ENCODE measurements at places on chromosomes 16 and 17.

- no peak for DNase-seq
Observed at GRCh38 chr16:30620169-30620568, 10.0 kb upstream of the ZNF689 start.

GRCh38 chr16:52492789-52493357 lies 54.1 kb downstream of the TOX3 start:
- no peak for DNase-seq

DNA sequence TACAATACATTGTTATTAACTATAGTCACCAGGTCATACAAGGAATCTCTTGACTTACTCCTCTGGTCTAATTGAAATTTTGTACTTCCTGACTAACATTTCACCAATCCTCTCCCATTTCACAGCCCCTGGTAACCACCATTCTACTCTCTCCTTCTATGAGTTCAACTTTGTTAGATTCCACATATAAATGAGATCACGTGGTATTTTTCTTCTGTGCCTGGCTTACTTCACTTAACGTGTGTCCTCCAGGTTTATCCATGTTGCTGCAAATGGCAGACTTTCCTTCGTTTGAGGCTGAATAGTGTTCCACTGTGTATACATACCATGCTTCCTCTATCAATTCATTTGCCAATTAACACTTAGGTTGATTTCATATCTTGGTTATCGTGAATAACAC lies 128.5 kb downstream of the CHD9NB start:
- no peak for DNase-seq

- no peak for DNase-seq
Observed at GRCh38 chr17:49067163-49067562, 65.4 kb upstream of the B4GALNT2 start.

DNA sequence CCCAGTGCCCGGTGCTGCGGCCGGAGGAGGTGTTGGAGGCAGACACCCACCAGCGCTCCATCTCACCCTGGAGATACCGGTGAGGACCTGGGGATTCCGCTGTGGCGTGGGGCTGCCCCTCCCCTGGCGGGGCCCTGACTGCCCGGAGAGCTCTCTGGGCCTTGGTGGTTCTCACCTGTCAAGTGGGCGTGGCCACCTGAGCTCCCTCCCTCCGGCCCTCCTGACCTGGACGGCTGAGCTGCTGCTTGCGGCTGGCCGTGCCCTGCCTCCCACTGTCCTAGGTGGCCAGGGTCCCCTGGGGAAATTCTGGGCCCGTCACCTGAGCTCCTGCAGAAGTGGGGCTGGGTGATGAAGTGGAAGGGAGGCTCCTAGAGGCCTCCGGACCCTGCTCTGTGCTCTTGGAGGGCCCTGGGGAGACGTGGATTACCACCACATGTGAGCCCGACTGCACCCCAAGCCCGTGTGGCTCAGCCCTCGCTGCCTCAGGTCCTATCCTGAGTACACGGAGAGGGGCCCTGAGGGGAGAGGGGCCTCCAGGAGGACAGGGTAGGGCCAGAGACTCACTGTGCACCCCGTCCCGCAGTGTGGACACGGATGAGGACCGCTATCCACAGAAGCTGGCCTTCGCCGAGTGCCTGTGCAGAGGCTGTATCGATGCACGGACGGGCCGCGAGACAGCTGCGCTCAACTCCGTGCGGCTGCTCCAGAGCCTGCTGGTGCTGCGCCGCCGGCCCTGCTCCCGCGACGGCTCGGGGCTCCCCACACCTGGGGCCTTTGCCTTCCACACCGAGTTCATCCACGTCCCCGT lies 1.1 kb downstream of the IL17C start:
- DNase-seq = no peak

DNA sequence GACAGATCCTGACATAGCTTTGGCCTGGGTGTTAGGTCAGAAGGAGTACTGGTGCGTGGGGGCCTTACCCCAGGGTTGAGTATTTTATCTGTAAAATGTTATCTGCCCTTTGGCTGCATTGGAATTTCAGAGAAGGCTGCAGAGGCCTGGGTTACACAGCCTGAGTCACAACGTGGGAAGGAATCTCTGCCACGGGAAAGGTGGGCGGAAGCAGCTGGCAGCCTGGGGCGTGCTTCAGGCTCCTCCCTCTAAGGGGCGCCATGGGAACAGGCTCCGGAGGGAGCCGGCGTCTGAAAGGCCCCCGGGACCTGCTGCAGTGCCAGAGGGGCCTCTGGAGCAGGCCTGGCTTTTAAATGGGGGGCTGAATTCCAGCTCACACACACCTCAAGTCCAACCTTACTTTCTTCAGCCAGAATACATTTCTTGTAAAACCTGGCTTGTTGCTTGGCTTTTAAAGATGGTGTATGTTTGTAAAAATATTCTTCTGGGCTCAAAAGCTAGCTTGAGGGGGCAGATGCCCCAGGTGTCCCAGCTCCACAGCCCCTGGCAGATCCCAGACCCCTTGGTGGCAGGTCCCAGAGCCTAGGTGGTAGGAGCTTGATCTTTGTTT lies 142.2 kb downstream of the RAB11FIP4 start:
- no peak for DNase-seq

DNA sequence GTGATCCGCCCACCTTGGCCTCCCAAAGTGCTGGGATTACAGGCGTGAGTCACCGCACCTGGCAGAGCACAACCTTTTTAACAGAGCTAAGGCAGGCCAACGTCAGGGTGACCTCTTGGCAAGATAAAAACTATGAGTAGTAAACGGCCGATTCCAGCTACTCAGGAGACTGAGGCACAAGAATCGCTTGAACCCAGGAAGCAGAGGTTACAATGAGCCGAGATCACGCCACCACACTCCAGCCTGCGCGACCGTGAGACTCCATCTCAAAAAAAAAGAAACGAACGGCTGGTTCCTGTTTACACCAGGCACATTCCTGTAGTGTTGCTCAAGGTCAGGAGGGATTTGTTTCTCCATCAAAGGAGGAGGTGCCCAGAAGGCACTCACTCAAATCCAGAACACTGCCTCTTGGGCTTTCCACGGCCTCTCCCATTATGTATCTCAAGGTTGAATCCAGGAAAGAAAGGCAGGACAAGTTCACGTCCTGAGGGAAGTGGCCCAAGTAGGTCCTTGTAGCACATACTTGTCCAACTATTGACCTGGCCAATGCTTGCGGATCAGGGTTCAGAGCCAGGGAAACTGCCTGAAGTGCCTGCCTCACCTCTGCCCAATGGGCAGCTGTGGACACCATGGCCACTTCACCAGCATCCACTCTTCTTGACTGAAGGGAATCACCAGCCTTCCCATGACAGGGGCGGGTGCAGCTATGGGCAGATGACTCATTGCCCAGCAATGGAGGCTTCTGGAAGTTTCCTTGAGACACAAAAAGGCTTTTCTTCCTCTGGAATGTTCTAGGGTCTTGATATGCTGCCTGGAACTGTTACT lies 13.5 kb downstream of the KNOP1 start:
- DNase-seq = no peak

DNA sequence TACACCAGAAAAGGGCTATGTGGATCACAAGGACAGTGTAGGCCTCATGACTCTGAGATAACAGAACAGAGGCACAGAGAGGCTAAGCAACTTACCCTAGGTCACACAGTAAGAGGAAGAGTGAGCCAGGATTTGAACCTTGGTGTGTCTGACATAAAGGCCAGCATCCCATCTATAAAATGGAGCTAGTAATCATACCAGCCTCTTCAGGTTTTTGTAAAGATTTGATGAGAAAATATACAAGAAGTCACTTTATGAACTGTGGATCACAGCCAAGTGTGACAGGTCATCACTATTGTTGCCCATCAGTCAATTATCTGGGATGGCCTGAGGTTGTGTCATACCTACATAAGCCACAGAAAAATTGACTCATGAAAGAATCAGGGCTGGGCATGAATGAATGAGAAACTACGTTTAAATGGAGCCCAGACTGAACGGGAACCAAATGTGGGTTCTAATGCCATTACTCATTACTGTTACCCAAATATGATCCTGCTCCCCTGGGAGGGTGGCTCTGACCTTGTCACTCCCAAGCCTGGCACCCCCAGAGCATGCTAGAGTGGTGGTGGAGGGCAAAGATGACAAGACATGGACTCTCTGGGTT lies 21.0 kb downstream of the FBXO39 start:
- no peak for DNase-seq

GRCh38 chr17:65918916-65919315 lies 273.0 kb downstream of the CEP112 start:
- no peak for DNase-seq

GRCh38 chr16:50208460-50208931 lies 55.4 kb downstream of the TENT4B start:
- DNase-seq = no peak

GRCh38 chr17:65553646-65554552 lies 7.5 kb downstream of the AXIN2 start:
- DNase-seq = no peak

GRCh38 chr17:30378241-30378824 lies 394 bp upstream of the CPD start:
- no peak for DNase-seq

- no peak for DNase-seq
Observed at GRCh38 chr17:13759518-13760335, 158.0 kb upstream of the HS3ST3A1 start.

DNA sequence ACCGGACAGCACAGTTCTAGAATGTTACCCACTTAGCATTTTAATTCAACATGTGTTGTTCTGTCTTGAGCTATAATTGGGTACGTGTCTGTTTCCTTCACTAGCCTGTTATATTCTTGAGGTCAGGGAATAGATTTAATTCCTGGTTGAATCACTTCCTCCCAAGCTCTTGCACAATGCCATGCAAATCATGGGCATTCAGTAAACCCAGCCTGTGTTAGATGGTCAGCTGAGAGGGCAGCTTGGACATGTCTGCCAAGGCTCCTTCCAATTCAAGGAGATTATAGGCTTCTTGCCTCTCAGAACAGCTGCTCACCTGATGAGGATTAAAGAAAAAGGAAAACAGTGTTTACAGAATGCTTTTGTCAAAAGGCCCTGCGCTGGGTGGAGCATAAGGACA lies 12.6 kb downstream of the C1QTNF1 start:
- DNase-seq = no peak

DNA sequence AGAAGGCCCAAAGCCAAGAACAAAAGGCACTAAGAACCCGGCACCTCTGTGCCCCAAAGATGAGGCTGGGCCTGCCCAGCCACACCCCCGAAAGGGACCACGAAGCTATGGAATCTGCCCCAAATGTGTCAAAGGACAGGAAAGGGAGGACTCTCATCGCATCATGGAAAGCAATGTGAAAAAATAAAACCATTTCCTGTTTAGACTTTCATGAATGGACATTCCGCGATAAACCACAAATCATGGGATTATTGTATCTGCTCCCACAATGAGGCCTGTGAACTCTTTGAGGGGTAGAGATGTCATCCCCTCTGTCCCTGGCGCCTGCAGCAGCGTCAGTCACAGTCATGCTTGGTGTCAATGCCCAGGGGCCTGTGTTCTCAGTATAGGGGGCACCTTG lies 135.0 kb downstream of the COPRS start:
- no peak for DNase-seq

DNA sequence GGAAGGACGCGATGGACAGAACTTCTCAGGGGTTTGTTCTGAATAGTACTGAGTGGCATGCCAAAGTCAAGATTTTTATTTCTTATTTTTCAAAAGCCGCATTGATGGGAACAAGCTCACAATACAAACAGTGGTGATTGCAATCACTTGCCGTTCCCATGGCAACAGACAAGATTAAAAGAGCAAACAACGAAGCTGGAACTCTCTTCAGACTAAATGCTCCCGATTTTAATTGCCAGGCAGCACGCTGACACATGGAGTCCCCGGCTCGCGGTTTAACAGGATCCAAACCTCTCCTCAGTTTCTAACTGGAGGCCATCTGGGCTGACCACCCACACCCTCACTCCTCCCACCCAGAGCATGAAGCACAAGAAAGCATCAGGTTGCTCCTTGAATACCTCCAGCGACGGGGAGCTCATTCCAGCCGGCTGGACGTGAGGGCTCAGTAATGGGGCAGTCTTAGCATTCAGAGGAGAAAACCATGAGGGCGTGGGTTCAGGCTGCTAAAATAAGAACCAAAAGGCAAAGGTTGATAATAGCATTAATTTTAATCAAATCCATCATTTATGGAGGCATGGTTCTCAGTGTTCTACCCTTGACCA lies 41.5 kb downstream of the AIPL1 start:
- DNase-seq = no peak

- DNase-seq = no peak
Observed at GRCh38 chr16:88341551-88342290, 41.0 kb upstream of the ZNF469 start.

DNA sequence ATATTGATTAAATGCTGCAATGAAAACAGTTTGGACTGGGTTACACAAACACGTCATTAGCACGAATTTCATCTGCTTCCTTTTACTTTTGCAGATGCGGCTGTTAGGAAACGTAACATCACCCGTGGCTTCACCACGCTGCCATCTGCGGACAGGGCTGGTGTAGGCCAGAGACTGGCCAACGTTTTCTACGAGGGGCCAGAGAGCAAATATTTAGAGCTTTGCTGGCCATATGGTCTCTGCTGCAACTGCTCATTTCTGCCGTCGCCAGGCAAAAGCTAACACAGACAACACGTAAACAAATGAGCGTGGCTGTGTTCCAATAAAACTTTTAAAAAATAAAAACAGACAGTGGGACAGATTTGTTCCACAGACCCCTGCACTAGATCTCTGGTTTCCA lies 96.6 kb downstream of the ENGASE start:
- DNase-seq = no peak

GRCh38 chr17:15263206-15263579 lies 1.9 kb downstream of the PMP22 start:
- no peak for DNase-seq

DNA sequence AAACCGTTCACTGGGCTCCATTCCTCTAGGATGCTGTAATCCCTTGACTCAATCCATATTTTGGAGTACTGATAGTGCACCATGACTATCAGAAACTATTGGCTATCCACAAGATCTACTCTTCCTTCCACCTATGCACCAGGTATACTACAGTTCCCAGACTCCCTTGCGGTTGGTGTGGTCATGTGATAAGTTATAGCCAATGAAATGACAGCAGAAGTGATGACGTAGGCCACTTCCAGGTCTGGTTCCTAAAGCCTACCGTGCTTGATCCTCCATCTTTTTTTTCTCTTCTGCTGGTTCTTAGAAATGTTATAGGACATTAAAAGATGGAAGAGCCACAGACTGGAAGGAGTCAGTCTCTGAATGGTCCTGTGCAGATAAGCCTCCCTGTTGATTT lies 278.8 kb upstream of the C16orf82 start:
- peak; percentile 18 for DNase-seq

DNA sequence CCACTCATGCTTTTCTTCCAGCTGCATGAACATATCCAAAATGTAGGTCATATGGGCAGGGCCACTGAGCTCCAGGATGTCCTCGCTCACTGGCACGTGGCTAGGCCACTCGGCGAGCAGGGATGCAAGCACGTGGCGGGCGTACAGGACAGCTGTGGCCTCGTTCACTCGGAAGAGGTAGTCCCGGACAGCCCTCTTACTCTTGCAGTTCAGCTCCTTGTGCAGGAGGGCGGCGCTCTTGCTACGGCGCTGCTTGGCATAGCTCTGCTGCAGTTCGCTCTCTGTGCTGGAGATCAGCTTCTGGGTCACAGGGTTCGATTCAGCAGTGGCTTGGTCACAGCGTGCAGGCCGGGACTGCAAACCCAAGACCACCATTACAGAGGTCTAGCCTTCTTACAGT lies 53.1 kb upstream of the ATP2A3 start:
- no peak for DNase-seq

- no peak for DNase-seq
Observed at GRCh38 chr17:70310221-70310672, 140.9 kb downstream of the KCNJ2 start.
